ENCODE measurements at places on chromosomes 11 and 22. TPM values are rescaled to one million over a fixed set of nuclear protein-coding genes. Genes with fewer than 3 reads are reported as not detected.

Gene CLDN5
- total RNA-seq: 3.2 TPM

Gene SLC22A12
- not detected for total RNA-seq

- H3K27me3 ChIP-seq: no peaks in the 10 kb centered on the region
- DNase-seq: no peak
These were observed 91.4 kb downstream of the EFCAB6 start for GRCh38 chr22:43720716-43721115.

DNA sequence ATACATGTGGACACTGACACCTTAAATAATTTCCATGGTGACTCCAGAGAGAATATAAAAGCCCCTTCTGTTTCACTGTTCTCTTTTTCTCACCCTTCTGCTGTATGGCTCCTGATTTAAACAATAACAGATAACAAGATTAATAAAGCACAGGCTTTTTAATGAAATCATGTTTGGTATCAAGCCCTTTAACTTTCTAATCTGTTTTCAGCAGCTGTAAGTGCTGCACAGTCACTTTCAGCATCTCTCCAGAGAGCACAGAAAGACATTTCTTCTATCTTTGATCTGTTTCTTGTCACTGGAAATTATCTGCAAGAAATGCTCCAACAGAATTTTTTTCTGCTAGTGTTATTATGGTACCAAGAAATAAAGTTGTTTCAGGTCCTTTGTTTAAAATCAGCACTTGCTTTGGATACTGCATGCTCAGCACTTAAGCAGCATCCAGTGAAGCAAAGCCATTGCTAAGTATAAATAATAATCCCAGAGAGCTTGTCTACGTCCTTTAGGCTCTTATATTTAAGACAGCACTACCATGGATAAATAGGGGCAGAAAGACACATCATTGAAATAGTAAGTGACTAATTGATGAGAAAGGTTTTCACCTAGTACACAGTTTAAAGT lies 134.2 kb upstream of the CARD18 start:
- no peak overlapping the region for H3K27ac ChIP-seq
- DNase-seq: no peak
- H3K4me3 ChIP-seq: no peak overlapping the region

DNA sequence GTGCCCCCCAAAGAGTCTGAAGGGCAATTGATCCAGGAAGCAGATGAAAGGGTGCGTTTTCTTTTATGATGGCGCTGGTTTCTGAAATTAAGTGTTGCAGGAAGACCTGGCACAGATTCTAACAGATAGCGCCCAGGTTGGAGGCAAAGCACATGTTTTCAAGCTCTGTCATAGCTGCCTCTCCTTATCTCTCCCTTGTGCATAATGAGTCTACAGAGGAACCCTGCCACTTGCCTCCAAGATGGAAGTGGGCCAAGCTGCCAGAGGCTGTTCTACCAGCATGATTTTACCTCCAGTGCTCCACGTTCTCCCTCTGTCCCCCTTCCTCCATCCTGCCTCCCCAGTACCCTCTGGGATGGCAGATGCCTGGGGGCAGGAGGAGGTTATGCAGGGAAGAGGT lies 30.0 kb upstream of the TLCD5 start:
- no peak overlapping the region for H3K4me3 ChIP-seq
- H3K27me3 ChIP-seq: no peaks in the 10 kb centered on the region
- no peak overlapping the region for H3K27ac ChIP-seq

DNA sequence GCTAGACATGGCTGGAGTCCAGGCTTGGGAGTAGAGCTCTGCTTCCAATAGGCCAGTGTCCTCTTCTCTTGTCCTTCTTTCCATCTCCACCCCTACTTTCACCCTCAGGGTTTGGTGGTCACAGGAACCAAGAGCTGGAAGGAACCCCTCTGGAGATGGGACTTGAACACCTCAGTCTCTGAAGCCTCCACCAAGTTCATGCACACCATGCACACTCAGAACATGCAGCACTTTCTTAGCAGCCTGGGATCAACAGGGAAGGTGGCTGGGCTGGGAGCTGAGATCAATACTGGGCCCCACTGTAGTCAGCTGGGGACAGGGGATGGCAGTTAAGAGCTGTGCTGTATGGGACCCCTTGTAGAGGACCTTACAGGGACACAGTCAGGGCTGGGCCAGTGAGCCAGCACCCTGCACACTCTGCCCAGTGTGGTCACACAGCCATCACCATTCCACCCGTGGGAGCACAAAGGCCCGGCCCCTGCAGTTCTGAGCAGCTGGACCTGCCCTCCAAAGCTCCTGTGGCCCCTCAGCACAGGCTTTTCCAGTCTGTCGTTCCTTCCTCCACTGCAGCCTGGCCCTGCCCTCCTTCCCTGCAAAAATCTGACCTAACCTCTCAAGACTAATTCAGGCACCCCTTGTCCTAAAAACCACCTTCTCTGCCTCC lies 47.7 kb downstream of the GAB4 start:
- no peak overlapping the region for H3K27ac ChIP-seq
- no peaks in the 10 kb centered on the region for H3K27me3 ChIP-seq
- H3K36me3 ChIP-seq: no peaks in the 10 kb centered on the region
- H3K4me3 ChIP-seq: no peak overlapping the region

DNA sequence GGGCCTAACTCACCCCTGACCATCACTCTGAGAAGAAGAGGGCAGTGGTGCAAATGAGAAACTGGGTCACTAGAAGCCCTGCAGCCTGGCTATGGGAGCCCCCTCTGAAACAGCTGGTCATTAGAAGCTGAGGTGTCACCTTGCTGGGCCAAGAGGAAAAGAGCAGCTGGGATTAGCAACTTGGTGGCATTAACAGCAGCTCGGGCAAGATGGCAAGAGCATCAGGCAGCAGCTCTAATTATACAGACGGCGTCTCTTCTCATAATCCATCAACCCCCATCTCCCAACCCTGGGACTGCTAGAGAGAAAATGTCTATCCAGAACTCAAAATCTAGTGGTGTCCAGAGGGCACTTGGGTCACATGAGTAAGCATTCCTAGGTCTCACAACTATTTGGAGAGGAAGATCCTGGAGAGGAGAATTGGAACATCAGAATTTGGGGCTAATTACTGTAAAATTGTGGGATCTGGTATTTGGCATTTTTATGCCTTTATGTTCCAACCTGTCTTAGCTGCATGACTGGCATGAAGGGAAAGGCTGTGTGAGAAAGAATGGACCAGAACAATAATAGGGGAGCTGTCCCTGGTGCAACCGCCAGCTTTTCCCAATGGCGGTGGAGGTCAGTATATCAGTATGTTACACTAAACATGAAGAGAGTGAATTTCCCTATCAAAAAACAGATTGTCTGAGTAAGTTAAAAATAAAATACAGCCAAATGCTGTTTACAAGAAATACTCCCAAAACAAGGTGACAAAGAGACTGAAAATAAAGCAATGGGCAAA lies 7.6 kb upstream of the LMO1 start:
- DNase-seq: no peak
- H3K27ac ChIP-seq: no peak overlapping the region
- peaks cover 10% of the 10 kb centered on the region for H3K4me1 ChIP-seq
- no peak overlapping the region for H3K4me3 ChIP-seq

DNA sequence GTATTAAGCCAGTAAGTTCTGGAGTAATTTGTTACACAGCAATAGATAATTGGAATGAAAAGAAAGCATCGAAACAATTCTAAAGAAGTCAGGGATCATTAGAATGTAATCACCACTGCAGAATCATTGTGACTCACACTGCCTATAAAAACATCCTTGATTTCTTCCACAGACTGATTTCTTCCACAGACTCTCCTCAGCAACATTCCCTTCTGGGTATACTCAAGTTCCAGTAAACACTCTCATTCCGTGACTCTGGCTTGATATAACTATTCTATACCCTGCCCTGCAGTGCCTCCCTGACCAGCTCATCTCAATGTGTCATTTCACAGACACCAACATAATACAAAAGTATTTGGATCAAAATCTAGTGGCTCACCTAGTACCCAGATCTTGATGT lies 120.5 kb downstream of the BBOX1 start:
- H3K27me3 ChIP-seq: no peaks in the 10 kb centered on the region
- no peak overlapping the region for H3K4me3 ChIP-seq
- no peaks in the 10 kb centered on the region for H3K36me3 ChIP-seq
- DNase-seq: no peak
- no peak overlapping the region for H3K27ac ChIP-seq

- no peaks in the 10 kb centered on the region for H3K27me3 ChIP-seq
- peak; percentile 30 for DNase-seq
- H3K4me3 ChIP-seq: no peak overlapping the region
- H3K36me3 ChIP-seq: no peaks in the 10 kb centered on the region
These were observed 34.4 kb upstream of the CALCB start for GRCh38 chr11:15038963-15039362.

All from GM23338 (cell line).